ENCODE measurements at places on chromosomes 1 and 21.

DNA sequence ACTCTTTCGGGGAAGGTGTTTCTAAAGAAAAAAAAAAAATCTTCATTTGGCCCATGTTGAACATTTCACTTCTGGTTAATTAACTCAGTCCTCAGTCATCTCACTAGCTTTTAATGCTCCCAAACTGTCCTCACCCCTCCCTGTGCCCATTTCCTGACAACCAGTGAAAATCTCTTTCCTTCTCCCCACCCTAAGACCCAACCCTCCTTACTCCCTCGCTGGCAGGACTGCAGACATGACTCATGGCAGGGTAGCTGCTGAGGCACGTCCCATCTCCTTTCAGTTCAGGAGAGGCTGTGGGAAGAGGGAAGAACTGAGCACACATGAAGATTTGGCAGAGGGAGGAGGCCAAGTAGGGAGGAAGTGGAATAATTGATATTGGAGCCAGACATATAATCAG is 12.6 kb downstream of the PKP1 start:
- DNase-seq = no peak

DNA sequence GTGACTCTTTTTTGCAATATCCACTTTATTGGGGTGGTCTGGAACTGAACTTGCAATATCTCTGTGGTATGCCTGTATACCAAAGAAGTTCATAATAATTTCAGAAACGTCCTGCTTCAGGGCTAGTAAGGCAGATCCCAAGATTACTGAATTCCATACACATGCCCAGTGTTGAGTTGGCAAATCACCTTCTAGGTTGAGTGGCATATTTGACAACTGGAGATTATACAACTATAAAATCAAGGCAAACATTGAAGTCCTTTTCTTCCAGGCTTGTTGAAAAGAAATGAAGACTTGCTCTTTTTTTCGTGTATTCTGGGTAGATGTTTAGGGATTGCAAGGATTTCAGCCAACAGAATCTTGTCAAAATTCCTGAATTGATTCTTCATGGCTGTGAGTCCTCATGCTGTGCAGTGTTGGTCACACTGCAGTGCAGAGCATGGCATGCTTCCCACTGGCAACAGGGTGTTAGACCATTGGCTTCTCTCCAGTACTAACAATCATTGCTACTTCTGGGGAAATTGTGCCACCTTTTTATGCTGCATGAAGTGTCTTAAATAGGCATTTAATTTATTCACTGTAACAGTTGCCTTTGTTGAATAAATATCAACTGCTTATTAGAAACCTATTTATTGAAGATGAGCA is 367.1 kb upstream of the ADGRL4 start:
- no peak for DNase-seq

DNA sequence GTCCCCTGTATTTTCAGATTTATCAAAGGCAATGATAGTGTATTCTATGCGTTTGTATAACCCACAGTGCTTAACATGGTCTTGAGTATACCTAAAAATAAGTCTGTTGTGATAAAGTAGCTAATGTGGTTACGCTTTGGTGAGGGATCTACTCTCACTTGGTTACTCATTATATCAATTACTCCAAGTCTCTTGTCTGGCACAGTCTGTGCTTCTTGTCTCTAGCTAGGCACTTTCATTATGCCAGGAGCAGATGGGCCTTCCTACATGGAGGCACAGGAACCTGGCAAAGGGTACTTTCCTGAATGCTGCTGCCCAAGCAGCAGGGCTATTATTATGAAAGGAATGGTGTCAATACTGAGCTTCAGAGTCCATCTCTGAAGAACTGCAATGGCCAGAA is 4.2 kb upstream of the PTPN22 start:
- no peak for DNase-seq

DNA sequence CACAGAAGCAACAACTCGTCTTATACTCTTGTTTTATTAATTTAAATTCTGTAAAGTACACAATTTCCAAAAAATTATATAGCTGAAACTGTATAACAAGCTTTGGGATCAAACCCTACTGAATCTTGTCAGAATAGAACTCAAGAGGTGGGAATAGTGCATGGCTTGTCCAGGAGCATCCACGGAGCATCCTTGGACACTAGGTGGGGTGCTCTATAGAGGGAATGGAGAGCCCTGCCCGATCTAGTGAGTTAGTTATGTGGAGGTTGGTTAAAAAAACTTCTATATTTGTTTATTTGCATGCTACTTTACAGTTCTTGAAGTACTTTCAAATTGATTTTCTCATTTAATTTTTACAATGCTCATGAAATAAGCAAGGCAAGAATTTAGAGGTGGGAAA is 28.3 kb downstream of the ROR1 start:
- DNase-seq = no peak

DNA sequence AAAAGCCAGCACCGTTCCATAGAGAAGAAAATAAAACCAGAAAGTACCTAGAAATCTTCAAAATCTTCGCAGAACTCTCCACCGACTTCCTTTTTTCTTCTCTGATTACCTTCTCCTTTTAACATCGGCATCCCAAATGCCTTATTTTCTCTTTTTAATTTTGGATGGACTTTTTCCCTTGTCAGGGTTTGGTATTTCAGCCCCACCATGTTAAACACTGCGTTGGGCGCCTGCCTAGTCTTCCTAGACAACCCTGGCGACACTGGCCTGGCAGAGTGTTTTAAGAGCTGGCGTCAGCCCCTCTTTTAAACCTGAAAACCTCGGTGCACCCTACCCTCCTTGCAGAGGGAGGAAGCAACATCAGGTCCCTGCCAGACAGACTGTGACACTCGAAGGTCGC is 66.0 kb upstream of the EFHD2 start:
- no peak for DNase-seq

GRCh38 chr1:206772243-206772937 is at the start of gene IL10:
Gene IL10, minus strand, starts transcription at chr1:206772494. Its CDS starts 59 bp downstream, at chr1:206772435.
- DNase-seq = no peak

DNA sequence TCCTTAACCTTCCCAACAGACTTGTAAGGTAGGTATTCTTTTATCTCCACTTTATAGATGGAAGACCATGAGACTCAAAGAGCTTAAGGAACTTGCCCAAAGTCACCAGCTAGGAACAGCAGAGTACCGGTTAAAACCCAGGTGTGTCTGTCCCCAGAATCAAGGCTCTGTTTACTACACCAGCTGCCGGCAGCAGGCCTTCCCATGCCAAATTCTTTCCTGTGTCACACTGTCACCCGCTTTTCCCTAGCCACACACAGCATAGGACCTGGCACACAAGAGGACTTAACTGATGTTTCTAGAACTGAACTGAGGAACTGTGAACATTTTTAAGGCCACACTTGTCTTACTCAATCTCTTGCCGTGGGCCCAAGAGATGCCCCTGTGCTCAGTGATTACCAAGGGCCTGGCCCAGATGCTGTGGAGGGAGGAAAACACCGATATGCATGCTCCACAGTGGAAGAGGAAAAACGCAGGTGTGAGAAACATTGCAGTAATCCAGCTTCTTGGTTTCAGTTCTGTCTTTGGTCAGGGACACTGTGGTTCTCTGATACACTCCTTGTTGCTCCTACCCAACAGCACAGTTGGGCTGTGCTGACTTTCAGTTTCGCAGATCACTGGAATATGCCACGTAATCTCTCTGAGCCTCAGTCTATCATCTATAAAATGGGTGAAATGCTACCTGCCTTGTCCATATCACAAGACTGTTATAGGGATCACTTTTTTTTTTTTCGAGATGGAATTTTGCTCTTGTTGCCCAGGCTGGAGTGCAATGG is 13.9 kb upstream of the LY9 start:
- no peak for DNase-seq

DNA sequence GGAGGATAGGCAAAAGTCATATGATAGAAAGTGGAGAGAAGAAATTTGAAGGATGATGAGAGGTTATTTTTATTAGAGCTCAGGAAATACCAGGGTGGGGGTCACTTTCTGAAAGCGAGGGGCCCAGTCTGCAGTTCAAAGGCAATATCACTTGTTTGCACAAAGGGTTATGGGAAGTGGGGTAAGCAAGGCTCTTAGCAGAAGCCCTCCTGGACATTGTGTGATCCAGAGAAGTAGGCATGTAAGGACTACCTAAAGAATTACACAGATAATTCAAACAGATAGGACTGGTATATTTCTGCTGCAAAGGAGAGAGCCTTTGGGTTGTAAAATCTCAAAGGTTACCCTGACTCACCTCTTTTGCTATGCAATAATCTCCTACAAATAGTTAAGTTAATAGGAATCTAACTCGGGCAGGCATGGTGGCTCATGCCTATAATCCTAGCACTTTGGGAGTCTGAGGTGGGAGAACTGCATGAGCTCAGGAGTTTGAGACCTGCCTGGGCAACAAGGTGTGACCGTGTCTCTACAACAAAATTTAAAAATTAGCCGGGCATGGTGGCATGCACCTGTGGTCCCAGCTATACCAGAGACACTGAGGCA is 25.2 kb upstream of the PRRC2C start:
- DNase-seq = no peak

DNA sequence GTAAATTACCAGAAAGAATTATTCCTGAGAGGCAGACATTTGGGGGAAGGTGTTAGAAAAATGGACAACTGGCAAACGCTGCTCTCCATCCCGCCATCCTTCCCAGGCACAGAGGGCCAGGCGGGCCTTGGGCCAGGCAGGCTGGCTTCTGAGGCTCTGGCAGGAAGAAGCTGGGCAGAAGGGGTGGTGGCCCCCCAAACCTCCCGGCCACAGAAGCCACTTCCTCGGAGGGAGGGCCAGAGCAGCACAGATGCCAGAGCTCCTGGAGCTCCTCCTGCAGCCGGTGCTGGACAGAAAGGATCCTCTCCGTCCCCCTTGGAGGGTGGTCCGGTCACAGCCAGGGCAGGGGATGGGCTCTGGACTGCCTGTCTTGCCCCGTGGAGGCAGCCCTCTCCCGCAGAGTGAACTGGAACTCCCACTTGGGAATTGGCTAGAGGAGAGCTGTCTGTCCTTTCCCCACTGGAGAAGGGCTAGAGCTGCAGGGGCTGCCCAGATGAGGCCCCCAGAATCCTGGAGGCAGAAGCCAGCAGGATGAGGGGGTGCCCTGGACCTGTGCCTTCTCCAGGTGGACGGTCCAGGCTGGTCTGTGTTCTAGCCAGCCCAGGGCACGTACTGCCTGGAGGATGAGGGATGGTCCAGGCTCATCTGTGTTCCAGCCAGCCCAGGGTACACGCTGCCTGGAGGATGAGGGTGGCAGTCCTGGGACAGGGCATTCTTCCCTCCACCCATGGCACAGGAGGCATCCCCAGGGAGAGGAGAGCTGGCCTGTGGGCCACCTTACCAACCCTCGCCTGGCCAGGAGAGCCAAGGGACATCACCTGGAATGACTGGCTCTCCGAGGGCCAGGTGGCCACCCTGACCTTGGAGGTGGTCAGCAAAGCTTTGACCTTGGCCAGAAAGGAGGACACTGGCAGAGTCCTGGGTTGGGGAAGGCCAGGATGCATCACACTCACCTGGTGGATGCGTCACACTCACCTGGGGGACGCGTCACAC is 47.4 kb upstream of the ACTRT2 start:
- DNase-seq = peak; percentile 72

- DNase-seq = no peak
Observed at GRCh38 chr1:24756395-24756794, 11.1 kb downstream of the CLIC4 start.

DNA sequence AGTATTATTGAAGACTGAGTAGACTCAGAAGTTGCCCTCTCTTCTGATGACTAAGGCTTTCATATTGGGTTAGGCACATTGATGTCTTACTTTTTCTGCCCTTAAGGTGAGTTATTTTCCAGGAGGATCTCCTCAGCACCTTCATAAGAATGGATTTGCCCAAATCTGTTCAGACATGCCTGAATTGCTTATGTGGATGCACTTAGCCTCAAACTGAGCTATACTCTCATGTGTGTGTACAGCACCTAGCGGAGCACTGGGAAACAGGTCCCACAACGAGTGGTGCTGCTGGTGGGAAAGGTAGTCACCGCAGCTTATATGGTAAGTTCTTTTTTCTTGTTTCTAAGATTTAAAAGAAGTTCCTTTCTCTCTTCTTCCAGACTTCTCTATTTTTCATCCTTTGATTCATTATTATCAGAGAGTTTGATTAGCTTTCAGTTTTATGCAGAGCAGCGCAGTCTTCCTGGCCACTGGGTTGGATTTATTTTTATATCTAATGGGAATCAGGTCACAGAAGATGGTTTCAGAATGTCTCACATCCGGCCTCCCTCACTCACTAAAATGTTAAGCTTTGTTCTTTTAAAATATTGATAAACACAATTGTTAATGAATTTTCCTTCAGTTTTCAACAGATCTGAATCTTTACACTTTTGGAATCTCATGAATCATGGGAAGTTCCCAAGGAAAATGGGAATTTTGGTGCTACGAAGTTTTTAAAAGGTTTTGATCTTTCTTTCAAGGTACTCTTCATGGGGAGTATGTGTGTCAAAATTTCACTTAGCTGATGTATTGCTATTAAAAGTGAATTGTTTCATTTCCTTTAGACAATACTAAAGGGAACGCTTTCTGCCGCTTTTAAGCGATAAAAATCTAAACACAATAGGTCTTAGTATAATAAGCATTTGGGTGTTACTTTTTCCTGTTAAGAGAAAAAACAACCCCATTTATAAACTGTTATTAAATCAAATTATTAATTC is 58.5 kb downstream of the EXTL2 start:
- DNase-seq = no peak

DNA sequence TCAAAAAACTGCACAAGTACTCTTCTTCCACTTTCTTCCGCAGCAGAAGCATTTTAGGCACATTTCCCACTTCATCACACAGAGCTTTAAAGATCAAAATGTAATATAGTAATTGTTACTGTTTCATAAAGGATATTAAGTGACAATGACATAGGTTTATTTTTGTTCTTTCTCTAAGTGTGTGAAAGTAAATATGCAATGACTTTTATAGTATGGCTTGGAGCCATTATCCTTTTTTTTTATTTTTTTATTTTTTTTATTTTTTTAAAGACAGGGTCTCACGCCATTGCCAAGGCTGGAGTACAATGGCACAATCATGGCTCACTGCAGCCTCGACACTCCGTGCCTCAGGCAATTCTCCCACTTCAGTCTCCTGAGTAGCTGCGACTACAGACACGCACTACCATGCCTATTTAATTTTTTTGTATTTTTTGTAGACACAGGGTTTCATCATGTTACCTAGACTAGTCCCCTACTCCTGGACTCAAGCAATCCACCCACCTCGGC is 7.0 kb downstream of the TRIM33 start:
- no peak for DNase-seq

GRCh38 chr1:113780374-113781146 is 21.3 kb upstream of the PHTF1 start:
- DNase-seq = no peak

GRCh38 chr1:9135073-9135836 is 6.4 kb upstream of the GPR157 start:
- DNase-seq = peak; percentile 18

- DNase-seq = no peak
Observed at GRCh38 chr1:109269981-109270622, 12.8 kb downstream of the PSRC1 start.

DNA sequence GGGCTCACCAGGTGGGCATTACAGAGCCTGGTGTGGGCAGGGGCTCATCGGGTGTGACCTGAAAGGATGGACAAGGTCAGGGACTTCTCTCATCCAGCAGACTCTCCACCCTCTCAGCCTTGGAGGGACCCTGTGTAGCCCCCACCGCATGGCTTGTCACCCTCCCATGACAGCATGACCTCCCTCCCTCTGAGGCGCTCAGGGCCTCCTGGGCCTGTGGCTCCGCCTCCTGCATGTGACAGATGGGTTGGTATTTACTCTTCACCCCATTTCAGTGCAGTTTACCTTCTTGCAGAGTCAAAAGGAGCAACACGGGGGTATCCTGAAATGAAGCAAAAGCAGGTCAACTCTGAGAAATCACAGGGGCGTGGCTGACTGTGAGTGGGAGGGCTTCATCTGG is 298.6 kb upstream of the AJAP1 start:
- DNase-seq = no peak
